ENCODE measurements at places on chromosomes 6 and 20. TPM values are rescaled to one million over a fixed set of nuclear protein-coding genes. Genes with fewer than 3 reads are reported as not detected.

The MYLK2 gene
- 0.27 TPM for total RNA-seq

The EYA2 gene
- 0.54 TPM for total RNA-seq

The NSFL1C gene
- total RNA-seq: 54.9 TPM

The OR2B3 gene
- total RNA-seq: not detected

The TINAG gene
- not detected for total RNA-seq

The PRPH2 gene
- total RNA-seq: 0.31 TPM

The CAP2 gene
- 59.6 TPM for total RNA-seq

The C6orf52 gene
- not detected for total RNA-seq

The VSX1 gene
- not detected for total RNA-seq

The MAPK13 gene
- total RNA-seq: 3.6 TPM

The BNIP5 gene
- total RNA-seq: not detected

The HSPA1L gene
- total RNA-seq: 1.9 TPM

The GSTA1 gene
- not detected for total RNA-seq

The NRSN1 gene
- 0.15 TPM for total RNA-seq

The SLC16A10 gene
- total RNA-seq: 0.93 TPM

The HLA-DQB1 gene
- total RNA-seq: 0.16 TPM

The PNLDC1 gene
- not detected for total RNA-seq

The FAM83B gene
- total RNA-seq: not detected

The SPTLC3 gene
- 4.2 TPM for total RNA-seq

The CCN6 gene
- not detected for total RNA-seq

The RHAG gene
- total RNA-seq: 0.25 TPM

The FAXC gene
- total RNA-seq: 23.2 TPM

The SULF2 gene
- 42.5 TPM for total RNA-seq

The SUMO4 gene
- not detected for total RNA-seq

The CFB gene
- 8.1 TPM for total RNA-seq

The HTR1B gene
- 2.6 TPM for total RNA-seq

The RAB22A gene
- total RNA-seq: 26.8 TPM

The LIN28B gene
- not detected for total RNA-seq

All from gastroesophageal sphincter (tissue), 4 donors.